ENCODE measurements at places on chromosomes 5 and 9.

GRCh38 chr5:74118071-74118470, 492.1 kb downstream of the ARHGEF28 start:
- no peaks in the 10 kb centered on the region for H3K27me3 ChIP-seq
- no peaks in the 10 kb centered on the region for H3K36me3 ChIP-seq
- H3K4me3 ChIP-seq: no peak overlapping the region
- peaks cover 13% of the 10 kb centered on the region for H3K4me1 ChIP-seq

GRCh38 chr5:3542158-3542557, 53.5 kb upstream of the IRX1 start:
- no peak overlapping the region for H3K27ac ChIP-seq
- H3K27me3 ChIP-seq: no peaks in the 10 kb centered on the region
- H3K4me3 ChIP-seq: no peak overlapping the region
- no peak for DNase-seq
- no peaks in the 10 kb centered on the region for H3K36me3 ChIP-seq
- no peaks in the 10 kb centered on the region for H3K4me1 ChIP-seq

GRCh38 chr5:129616517-129616916, 131.4 kb upstream of the MINAR2 start:
- H3K4me1 ChIP-seq: no peaks in the 10 kb centered on the region
- H3K27ac ChIP-seq: no peak overlapping the region
- no peaks in the 10 kb centered on the region for H3K36me3 ChIP-seq
- no peak overlapping the region for H3K4me3 ChIP-seq
- no peak for DNase-seq

DNA sequence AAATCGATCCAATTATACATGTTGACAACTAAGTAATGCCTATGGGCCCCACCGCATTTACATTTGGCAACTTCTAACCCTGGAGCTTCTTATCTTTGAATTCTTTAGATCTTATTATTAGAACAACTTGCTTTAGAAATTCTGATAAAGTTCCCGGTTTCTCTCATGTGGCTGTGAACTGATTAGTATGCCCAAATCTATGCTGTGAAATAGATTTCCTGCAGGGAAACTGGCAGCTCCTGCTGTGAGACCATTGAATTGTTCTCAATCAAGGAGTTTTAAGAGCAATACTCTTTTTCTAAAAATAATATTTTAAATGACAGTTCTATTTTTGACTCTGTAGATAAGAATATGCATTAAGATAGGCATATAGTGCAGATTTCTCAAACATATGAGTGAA, 177.5 kb downstream of the GABRB2 start:
- H3K27ac ChIP-seq: no peak overlapping the region
- no peak for DNase-seq
- H3K4me1 ChIP-seq: no peaks in the 10 kb centered on the region
- no peaks in the 10 kb centered on the region for H3K36me3 ChIP-seq
- H3K27me3 ChIP-seq: peaks cover 14% of the 10 kb centered on the region

GRCh38 chr9:10957878-10958277, 345.1 kb upstream of the PTPRD start:
- no peak overlapping the region for H3K27ac ChIP-seq
- no peaks in the 10 kb centered on the region for H3K27me3 ChIP-seq
- no peak overlapping the region for H3K4me3 ChIP-seq
- no peak for DNase-seq
- no peaks in the 10 kb centered on the region for H3K36me3 ChIP-seq
- no peaks in the 10 kb centered on the region for H3K4me1 ChIP-seq

- H3K27ac ChIP-seq: no peak overlapping the region
- H3K4me3 ChIP-seq: no peak overlapping the region
- H3K27me3 ChIP-seq: no peaks in the 10 kb centered on the region
- H3K4me1 ChIP-seq: peaks cover 17% of the 10 kb centered on the region
- peaks cover 1% of the 10 kb centered on the region for H3K36me3 ChIP-seq
- DNase-seq: no peak
Observed at GRCh38 chr5:169149317-169149716, 151.6 kb downstream of the SLIT3 start.

DNA sequence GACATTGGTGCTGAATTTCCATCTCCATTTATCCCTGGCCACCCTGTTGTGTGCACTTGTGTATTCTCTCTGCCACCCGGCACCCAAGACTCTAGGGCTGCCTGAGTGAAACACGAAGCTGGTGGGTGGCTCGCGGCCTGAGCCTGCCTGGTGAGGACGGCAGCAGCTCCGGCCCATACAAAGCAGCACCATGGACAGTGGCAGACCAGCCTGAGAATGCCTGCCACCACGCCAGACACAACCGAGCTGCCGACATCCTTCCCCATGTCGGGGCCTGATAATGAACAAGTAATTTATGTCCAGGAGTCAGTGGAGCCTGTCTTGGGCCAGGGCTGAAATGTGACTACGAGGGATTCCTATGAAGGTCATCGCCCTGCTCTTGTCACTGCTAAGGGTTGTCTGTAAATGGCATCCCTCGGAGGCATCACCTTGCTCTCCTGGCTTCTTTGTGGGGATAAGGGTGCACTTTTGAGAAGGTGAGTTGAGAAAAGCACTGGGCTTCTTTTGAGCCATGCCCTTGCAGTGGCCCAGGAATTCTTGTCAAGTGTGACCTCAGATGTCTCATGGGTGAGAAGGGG, 175.7 kb downstream of the MELK start:
- no peaks in the 10 kb centered on the region for H3K4me1 ChIP-seq
- H3K36me3 ChIP-seq: no peaks in the 10 kb centered on the region
- H3K4me3 ChIP-seq: no peak overlapping the region
- no peak for DNase-seq

DNA sequence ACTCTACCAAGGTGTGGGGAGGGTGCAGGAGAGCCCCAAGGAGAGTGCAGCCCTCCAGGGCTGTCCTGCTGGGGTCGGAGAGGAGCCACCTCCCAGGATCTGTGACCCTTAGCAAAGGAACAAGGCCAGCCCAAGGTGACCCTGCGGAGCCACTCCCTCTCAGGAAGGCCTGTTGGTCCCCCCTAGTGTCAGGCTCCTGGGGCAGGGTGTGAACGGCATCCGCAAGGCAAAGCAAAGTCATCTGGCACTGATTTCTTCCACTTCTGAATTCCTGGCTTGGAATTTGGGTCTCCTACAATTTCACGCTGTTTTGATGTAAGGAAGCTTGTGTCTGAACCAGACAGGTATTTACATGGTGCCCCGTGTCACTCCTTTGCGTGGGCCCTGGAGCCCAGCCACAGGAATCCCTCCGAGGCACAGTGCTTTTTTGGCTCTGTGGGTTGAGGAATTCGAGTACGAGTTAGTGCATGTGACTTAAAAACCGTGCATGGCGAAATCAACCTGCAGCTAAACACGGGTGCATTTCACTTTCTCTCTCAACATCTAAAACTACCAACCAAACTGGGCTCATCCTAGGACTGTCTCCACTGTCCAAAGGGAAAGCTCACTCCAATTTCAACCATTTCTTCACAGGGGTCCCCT, 24.5 kb upstream of the GFPT2 start:
- no peak overlapping the region for H3K27ac ChIP-seq
- no peaks in the 10 kb centered on the region for H3K36me3 ChIP-seq
- no peaks in the 10 kb centered on the region for H3K27me3 ChIP-seq
- no peak overlapping the region for H3K4me3 ChIP-seq
- H3K4me1 ChIP-seq: peaks cover 16% of the 10 kb centered on the region

- H3K27me3 ChIP-seq: peaks cover 7% of the 10 kb centered on the region
- no peak overlapping the region for H3K4me3 ChIP-seq
- DNase-seq: no peak
- H3K27ac ChIP-seq: no peak overlapping the region
- no peaks in the 10 kb centered on the region for H3K4me1 ChIP-seq
Observed at GRCh38 chr5:170011751-170012150, 31.5 kb upstream of the INSYN2B start.

GRCh38 chr5:1338506-1339070, 6.3 kb downstream of the CLPTM1L start:
- peaks cover 21% of the 10 kb centered on the region for H3K36me3 ChIP-seq
- H3K4me1 ChIP-seq: peaks cover 6% of the 10 kb centered on the region
- H3K4me3 ChIP-seq: no peak overlapping the region
- peak; percentile 90 for DNase-seq

DNA sequence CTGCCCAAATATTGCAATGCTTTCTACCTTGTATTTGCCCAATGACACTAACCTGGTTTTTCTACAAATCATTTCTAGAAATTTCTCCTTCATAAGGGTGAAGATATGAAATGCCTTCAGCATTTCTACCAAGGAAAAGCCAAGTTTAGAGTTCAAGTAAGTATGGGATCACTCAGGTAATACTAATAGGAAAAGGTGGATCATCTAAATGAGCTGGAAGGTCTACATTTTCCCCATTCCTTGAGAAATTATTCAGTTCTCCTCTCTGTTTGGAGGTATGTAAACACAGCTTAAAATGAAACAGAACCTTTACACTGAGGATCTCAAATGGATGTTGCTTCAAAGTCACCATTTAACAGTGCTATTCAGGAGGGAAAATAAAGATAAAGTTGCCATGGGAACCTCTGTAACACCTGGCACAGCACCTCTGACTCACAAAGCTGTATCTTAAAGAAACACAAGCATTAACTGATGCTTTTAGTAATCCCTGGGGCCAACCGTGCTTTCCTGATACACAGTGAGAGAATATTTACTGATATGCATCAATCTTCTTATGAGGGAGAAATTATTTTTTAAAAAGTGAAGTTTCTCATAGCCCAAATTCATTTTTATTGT, 161.3 kb downstream of the DRD1 start:
- DNase-seq: no peak
- no peak overlapping the region for H3K27ac ChIP-seq
- H3K36me3 ChIP-seq: no peaks in the 10 kb centered on the region

GRCh38 chr5:88792144-88792840, 90.7 kb downstream of the MEF2C start:
- H3K4me3 ChIP-seq: no peak overlapping the region
- no peak overlapping the region for H3K27ac ChIP-seq
- H3K36me3 ChIP-seq: peaks cover 3% of the 10 kb centered on the region
- no peak for DNase-seq
- no peaks in the 10 kb centered on the region for H3K27me3 ChIP-seq

DNA sequence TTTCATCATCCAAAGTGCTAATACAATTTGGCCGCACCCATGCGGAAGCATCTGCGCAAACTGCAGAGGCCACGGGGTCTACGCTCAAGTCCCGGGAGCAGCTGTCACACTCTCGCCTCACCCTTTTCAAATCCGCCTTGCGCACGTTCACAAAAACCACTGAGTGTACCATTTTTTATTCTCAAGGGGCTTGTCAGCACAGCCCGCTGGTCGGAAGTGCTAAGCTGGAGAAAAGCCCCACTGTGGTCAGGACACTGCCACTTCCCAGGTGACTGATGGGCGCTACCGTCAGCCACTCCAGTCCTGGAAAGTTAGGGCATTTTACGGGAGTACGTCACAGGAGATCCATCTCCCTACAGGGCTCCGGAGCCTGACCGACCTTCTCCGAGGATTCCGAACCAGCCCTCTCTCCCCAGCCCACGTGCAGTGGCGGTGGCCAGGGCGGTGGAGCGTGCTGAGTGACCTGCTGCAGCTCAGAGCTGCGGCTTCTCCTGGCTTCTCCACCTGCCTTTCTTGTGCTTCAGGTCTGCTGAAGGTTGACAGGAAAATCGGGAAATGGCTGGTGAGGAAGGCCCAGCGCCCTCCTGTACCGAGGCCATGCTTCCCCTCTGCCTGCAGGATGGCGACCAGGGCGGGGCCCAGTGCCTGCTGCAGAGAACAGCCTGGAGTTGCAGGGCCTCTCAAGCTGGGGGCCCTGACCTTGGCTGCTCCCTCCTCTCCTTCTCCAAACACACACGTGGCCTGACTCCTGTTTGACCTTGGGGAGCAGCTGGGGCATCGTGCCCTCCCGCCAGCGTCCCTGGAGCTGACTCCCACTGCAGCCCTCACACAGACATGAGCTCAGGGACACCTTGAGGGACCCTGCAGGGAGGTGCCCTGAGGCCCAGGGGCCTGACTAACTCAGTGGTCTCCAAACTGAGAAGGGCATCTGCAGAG, 14.3 kb downstream of the RASGEF1C start:
- H3K4me1 ChIP-seq: no peaks in the 10 kb centered on the region
- no peak overlapping the region for H3K4me3 ChIP-seq
- no peak overlapping the region for H3K27ac ChIP-seq
- H3K36me3 ChIP-seq: no peaks in the 10 kb centered on the region
- no peak for DNase-seq
- peaks cover 3% of the 10 kb centered on the region for H3K27me3 ChIP-seq

DNA sequence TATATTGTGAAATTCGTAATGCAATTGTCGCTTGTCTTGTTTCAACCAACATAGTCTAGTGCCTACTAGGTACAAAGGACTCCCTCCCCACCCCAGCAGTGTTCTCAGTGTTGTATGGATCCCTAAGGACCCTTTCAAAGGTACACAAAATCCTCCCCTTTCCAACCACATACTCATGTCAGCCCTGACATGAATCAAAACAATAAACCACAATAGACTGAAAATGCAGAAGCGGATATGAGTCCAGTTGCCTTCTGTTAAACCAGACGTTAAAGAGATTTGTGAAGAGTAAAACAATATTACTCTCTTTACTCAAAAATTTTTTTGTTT, 82.4 kb upstream of the IFNK start:
- H3K36me3 ChIP-seq: no peaks in the 10 kb centered on the region
- no peak overlapping the region for H3K4me3 ChIP-seq
- peaks cover 2% of the 10 kb centered on the region for H3K27me3 ChIP-seq
- peaks cover 10% of the 10 kb centered on the region for H3K4me1 ChIP-seq
- no peak for DNase-seq
- no peak overlapping the region for H3K27ac ChIP-seq

DNA sequence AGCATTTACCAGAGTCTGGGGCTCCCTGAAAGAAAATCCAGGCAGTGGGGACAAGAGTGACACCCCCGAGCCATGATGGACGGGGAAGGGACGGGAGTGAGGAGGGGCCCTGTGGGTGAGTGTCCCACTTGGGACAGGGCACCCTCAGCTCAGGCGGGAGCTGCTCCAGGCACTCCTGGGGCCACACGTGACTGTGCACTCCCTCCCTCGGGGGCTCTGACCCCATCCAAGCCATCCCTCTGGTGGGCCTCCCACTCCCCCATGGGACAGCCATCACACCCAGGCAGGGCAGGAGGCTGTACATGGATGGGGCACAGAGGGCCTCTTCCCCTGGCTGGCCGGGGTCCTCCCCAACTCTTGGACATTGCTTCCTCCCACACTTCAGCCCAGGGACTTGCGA, 3.0 kb upstream of the CARD9 start:
- H3K4me1 ChIP-seq: peaks cover 14% of the 10 kb centered on the region
- H3K36me3 ChIP-seq: no peaks in the 10 kb centered on the region
- H3K4me3 ChIP-seq: no peak overlapping the region
- no peak for DNase-seq
- H3K27me3 ChIP-seq: no peaks in the 10 kb centered on the region

GRCh38 chr5:58060996-58061395, 398.9 kb downstream of the PLK2 start:
- H3K4me3 ChIP-seq: no peak overlapping the region
- no peak for DNase-seq
- peaks cover 6% of the 10 kb centered on the region for H3K4me1 ChIP-seq
- no peak overlapping the region for H3K27ac ChIP-seq

- no peak overlapping the region for H3K4me3 ChIP-seq
- no peak for DNase-seq
- H3K4me1 ChIP-seq: peaks cover 33% of the 10 kb centered on the region
Observed at GRCh38 chr5:102815540-102816332, 60.6 kb downstream of the PAM start.

DNA sequence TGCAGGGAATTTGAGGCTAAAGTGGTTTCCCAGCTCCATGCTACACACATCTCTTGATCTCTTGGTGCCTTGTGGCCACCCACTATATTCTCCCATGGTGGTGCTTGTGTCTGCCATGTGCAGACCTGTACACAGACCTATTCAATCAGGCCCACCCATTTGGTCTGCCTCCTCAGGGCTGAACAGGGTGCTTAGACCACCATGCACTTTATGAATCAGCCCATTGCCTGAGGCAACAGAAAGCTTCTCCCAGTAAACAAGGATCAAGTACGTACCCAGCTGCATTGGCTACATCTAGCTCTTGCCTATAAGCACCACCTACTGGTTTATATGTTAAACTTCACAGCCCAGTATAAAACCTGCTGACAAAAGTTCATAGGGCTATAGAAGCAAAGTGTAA, 664.3 kb upstream of the EDIL3 start:
- peaks cover 8% of the 10 kb centered on the region for H3K4me1 ChIP-seq
- no peak for DNase-seq
- no peaks in the 10 kb centered on the region for H3K27me3 ChIP-seq
- peak overlapping the region; percentile 68 for H3K27ac ChIP-seq
- no peaks in the 10 kb centered on the region for H3K36me3 ChIP-seq

Measured in chondrocyte (in vitro differentiated cells).